Right ventricle myocardium superior (tissue), 1 donor: ENCODE measurements at places on chromosomes 2 and 18. TPM values are rescaled to one million over a fixed set of nuclear protein-coding genes. Genes with fewer than 3 reads are reported as not detected.

Gene LINC00305
- total RNA-seq = not detected

Gene HOXD13
- not detected for total RNA-seq

Gene ASXL2
- 21.3 TPM for total RNA-seq

Gene FOXI3
- not detected for total RNA-seq

Gene VWA3B
- total RNA-seq = 0.32 TPM
